ENCODE measurements at places on chromosomes 16 and 17.

DNA sequence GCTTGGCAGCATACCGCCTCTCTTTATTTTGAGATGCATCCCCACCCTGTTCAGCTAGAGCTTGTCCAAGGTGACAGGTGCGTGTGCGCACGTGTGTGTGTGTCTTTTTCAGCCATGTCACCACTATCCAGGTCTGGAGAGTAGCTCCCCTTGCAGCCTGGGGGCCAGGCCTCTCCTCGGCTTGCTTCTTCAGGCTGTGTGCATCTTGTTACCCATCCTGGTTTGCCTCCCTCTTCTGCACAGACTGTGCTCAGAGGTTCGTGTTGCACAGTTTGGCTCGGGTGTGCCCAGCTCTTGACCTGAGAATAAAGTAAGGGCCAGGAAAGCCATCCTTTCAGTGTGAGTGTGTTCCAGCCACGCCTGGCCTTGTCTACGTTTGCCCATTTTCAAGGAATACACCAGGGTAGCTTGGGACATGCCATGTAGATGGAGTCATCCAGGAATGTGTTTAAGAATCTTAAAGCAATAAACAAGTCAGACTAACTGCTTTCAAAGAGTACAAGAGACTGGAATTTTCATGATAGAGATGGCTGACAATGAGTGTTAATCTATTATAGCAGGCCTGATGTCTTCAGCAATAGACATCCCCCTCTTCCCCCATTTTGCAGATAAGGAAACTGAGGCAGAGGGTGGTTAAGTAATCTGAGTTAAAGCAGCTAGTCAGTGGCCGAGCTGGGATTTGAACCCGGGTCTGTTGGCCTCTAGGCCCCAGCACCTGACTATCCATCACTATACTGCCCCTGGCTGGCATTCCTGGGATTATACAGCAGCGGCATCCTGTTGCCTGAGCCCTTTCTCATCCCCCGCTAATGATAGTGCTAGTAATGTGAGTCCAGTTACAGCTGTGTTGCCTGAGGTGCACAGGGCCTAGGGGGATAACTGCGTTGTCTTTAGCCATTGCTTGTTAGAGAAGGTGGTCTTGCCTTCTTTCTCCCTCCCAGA lies 77.9 kb downstream of the KSR1 start:
- DNase-seq, result peak; percentile 17

- no peak for DNase-seq
These were observed 23.5 kb downstream of the GSG1L start for GRCh38 chr16:28040039-28040438.

- peak; percentile 33 for DNase-seq
These were observed 7.6 kb downstream of the TBX2 start for GRCh38 chr17:61406971-61407911.

- no peak for DNase-seq
These were observed 8.0 kb upstream of the MYH2 start for GRCh38 chr17:10557422-10557821.

DNA sequence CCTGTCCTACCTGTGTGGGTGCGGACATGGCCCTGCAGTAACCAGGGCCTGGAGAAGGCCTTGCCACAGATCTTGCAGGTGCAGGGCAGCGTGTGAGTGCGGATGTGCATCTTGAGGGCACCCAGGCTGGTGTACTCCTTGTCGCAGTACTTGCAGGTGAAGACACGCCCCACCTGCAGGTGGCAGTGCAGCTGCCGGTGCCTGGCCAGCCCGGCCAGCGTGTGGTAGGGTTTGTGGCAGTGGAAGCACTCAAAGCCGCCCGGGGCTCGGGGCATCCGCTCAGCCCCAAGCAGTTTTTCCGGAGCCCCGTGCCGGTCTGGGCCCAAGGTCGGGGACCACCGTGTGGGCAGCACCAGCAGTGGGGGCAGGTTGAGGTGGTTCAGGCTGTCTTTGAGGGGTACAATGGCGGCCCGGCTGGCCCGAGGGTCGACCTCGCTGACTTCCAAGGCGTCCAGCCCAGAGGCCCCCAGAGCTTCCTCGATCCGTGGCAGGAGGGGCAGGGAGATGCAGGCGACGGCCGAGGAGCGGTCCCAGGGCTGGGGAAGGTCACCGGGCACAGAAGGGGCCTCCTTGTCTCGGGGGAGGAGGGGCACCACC lies 5.1 kb downstream of the SNAI3 start:
- peak; percentile 56 for DNase-seq

- no peak for DNase-seq
These were observed 25.0 kb downstream of the PPL start for GRCh38 chr16:4911970-4912386.

DNA sequence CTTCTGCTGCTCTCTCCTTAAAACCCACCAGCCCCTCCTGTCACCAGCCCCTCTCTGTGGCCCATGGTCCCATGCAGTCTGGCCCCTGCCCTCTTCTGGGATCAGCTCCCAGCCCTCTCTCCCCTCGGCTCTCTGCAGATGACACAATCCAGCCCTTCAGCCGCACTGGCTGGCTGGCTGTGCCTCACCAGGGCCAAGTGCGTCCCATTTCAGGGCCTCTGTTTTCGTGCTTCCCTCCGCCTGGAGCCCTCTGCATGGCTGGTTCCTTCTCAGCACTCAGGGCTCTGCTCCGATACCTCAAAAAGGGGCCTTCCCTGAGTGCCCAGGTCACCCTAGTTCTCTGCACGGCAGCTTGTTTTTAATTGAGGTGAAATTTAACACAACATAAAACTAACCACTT lies 124.3 kb downstream of the SOCS1 start:
- peak; percentile 53 for DNase-seq

- no peak for DNase-seq
These were observed 686 bp downstream of the SRCAP start for GRCh38 chr16:30699615-30700099.

GRCh38 chr17:10899281-10899680 lies 61.4 kb upstream of the PIRT start:
- DNase-seq, result no peak

Measured in right cardiac atrium (tissue), 5 donors.